ENCODE measurements at places on chromosomes 16 and 17.
A peak's percentile ranks its signal among the peaks of the same experiment; 100 is the strongest.

GRCh38 chr17:61478790-61479492, 26.7 kb downstream of the TBX4 start:
- no peak for DNase-seq

DNA sequence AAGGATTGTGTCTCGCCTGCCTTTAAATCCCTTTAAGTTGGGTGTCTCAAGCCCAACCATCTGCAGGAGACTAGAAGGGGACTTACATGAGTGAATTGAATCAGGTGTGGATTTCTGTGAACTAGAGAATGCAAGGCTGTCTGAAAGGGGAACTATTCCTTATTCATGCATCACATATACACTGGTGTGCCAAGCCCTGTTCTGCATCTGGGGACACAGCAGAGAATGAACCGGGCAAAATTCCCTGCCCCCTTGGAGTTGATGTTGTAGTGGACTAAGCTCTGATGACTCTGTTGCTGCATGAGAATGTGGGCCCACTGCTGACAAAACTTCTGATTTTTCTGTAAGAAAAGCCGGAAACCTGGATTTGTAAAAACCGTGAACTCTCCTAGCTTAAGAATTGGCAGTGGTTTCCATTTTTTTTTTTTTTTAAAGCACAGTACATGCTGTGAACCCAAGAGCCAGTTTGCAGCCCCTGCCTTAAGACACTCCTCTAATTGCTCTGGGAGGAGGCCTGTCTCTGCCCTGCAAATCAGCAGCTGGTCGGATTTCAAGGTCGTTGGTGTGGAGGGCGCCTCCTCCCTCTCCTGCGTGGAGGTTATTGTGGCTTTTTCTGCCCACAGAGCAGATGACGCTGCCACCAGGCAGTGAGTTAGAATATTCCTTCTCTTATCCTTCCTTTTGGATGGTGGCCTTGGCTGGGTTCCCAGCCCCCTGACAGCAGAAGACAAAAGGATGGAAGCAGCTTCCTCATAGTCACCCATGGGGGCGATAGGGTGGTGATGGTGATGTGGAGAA, 131.0 kb downstream of the PRKCB start:
- no peak for DNase-seq

GRCh38 chr16:48790151-48790550, 180.2 kb upstream of the N4BP1 start:
- no peak for DNase-seq

- no peak for DNase-seq
These were observed 6.2 kb downstream of the BCL6B start for GRCh38 chr17:7029096-7029495.

DNA sequence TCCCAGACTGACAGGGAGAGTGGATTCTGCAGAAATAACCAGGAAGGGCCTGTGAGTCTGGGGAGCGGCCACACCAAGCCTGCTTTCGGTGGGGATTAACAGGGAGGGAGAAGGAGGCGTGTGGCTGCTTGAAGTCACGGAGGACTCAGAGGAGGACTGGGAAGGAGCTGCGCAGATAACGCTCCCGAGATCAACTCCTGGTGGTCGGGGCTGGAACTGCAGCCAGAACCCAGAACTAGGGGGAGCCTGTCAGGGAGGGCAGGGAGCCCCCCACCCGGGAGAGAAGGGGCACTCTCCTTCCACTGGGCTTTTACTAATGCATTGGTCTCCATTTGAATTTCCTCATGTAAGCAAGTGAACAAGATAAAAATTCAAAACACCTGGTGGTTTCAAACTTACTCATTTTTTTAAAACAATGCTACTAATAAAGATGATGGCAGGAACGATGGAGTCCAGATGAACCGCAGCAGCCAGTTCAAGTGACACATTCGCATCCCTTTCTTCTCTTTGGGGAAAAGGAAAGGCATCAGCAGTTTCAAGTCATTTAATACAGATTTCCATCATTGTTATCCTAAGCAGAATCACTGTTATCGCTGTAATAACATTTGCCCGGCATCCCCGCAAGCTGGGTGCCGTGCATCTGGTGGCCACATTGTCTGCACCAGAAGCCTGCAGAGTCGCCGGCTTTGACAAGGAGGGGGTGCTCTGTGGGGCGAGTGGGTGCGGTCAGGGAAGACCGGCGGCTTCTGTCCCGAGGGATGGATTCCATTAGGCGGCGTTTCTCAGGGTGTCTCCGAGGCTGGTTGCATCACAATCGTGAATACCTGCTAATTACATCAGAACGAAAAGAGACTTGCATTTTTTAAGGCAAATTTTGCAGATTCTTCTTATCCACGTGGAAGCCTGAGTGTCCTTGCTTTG, 183.0 kb downstream of the FOXL1 start:
- DNase-seq: peak; percentile 90

- DNase-seq: no peak
These were observed 33.8 kb upstream of the CLEC18A start for GRCh38 chr16:69917311-69917710.

- peak; percentile 90 for DNase-seq
These were observed 1.2 kb downstream of the DUSP14 start for GRCh38 chr17:37490638-37491614.

DNA sequence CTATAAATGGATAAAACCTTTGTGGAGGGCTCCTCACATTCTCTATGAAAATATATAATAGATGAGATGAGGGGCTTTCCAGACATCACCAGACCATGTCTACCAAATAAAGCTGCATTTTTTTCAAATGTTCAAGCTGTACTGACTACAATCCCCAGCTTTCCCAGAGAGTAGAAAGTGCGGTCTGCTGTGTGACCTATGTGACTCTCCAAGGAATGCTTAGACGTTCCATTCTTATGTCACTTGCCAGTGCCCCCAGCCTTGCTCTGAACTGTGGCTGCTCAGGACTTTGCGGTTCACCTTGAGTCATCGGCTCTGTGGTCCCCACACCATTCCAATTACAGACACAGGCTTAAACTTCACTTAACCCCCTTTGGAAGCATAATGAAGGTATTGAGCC, 47.8 kb upstream of the SCNN1B start:
- DNase-seq: peak; percentile 44

GRCh38 chr17:81510785-81511553, 1.6 kb downstream of the ACTG1 start:
- no peak for DNase-seq

GRCh38 chr17:8122924-8123694, 797 bp downstream of the HES7 start:
- peak; percentile 24 for DNase-seq

DNA sequence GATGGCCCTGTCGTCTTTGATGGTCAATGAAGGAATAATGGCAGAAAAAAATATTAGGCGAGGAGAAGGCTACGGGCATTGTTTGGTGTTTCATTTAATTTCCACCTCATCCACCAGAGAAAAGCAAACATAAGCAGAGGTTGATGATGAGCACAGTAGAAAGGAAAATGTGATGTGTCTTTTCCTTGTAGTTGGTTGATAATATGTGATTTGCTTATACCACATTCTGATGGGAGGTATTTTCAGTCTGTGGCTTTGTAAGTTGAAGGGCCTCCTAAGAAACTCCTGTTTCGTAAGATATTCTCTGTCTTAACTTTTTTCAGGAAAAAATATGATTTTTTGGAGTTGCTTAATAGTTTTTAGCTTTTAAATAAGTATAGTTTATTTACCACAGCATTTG, 215.7 kb downstream of the PRKCA start:
- no peak for DNase-seq

- DNase-seq: no peak
These were observed 11.8 kb upstream of the SLC25A19 start for GRCh38 chr17:75301049-75301448.

GRCh38 chr16:70437582-70438557, 1.0 kb downstream of the ST3GAL2 start:
- DNase-seq: peak; percentile 41

GRCh38 chr17:1047879-1048470, 51.0 kb downstream of the TIMM22 start:
- no peak for DNase-seq

DNA sequence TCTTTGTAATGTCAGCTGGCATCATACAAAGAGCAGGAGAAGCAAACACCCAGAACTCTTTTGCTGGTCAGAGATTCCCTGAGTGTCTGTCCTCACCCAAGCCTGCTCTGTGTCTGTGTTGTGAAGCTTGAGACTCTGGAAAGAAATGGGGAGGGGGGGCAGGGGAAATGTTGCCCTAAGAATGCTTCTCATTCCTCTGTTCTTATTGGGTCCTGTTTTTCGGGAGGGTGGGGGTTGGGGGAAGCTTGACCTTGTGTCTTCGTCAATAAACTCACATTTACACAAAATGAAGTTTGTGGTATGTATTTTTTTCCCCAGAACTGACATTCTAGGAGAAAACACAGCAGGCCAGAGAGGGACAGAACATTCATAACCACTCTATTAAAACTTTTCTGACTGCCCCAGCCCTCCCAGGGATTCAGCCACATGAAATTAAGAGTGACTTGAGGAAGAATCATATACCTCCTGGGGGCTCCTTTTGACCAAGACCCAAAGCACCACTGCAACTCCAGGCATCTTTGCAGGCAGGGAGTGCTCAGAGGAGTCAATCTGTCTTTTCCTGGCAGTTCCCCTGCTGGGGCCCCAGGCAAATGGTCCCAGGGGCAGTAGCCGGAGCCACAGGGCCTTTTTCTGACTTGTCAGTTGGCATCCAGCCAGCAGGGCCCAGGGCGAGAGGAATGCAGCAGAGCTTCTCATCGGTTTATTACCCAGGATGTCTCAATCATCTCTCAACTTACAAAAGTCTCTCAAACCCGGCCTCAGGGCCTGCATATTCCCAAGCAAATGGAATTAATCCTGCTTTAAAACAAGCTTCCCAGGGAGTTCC, 5.1 kb upstream of the RASL10B start:
- peak; percentile 98 for DNase-seq

DNA sequence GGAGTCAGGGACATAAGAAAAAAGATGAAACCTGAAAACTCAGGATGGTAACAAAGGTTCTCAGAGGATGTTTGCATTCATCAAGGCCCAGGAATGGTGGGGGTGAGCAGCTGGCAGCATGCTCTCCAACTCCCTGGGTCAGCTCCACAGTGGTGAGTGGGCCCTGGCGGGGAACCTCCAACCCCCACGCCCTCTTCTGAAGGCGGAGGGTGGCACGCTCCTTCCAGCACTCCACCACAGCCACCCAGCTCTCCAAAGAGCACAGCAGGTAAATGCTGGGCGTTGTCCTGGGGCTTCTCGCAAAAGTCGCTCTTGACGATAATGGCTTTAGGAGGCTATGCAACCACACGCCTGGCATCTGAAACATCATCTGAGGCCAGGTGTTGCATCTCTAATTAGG, 173.8 kb downstream of the C16orf78 start:
- DNase-seq: no peak

GRCh38 chr17:48755356-48755755, 26.8 kb upstream of the HOXB13 start:
- DNase-seq: no peak

- peak; percentile 55 for DNase-seq
These were observed 195.2 kb downstream of the RGS9 start for GRCh38 chr17:65332375-65332774.

DNA sequence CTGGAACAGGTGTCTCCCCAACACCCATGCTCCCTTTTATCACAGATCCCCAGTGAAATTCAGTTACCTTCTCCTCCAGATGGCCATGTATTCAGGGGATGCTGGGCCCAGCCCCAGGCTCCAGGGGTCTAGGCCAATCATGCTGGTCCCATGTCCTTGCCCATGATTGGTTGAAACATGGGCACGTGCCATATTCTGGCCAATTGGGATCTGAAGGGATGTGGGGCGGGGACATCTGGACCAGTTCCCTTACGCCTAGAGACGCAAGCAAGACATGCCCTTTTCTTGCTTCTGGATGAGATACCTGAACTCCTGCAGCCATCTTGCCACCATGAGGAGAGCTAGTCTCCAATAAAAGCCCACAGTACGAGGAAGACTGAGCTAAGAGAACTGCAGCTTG, 31.0 kb upstream of the ST6GALNAC1 start:
- DNase-seq: no peak

DNA sequence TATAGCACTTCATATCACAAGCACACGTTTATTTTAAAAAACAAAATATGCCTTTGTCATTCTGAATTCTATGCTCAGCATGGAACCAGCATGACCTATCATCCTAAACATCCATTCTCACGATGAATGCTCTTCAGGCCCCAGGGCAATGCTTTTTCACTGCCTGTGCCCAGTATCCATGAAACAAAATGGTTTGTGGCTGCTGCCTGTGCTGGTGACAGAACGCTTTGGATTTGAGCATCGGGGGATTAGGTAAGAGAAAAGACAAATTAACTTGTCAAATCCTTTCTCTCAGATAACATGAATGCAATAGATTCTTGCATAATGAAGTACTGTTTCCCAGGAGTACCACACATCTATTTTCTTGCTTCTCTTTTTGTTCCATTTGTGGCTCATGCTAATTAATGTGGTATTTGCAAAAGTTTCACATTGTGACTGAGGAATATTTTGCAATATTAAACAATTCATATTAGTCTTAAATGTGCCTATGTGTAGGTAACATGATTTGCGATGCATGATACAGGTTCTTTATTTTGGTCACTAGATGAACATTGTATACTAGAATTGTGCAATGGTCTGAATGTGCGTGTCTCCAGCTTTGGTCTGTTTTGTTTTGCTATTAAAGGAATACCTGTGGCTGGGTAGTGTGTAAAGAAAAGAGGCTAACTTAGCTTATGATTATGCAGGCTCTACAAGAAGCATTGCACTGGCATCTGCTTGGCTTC, 25.8 kb upstream of the SRSF1 start:
- no peak for DNase-seq

- no peak for DNase-seq
These were observed 3.9 kb downstream of the UMOD start for GRCh38 chr16:20348365-20349185.

- no peak for DNase-seq
These were observed 20.0 kb upstream of the KIF19 start for GRCh38 chr17:74305865-74306654.

DNA sequence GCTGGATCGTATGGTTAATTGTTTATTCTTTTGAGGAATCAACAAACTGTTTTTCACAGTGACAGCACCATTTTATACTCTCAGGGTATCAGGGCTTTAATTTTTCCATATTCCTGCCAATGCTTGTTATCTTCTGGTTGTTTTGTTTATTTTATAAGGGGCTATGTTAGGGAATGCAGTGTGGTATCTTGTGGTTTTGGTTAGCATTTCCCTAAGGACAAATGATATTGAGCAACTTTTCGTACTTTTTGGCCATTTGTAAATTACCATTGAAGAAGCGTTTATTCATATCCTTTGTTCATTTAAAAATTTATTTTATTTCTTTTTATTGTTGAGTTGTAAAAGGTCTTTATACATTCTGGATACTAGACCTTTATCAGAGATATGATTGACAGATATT, 322.0 kb upstream of the SALL1 start:
- no peak for DNase-seq

DNA sequence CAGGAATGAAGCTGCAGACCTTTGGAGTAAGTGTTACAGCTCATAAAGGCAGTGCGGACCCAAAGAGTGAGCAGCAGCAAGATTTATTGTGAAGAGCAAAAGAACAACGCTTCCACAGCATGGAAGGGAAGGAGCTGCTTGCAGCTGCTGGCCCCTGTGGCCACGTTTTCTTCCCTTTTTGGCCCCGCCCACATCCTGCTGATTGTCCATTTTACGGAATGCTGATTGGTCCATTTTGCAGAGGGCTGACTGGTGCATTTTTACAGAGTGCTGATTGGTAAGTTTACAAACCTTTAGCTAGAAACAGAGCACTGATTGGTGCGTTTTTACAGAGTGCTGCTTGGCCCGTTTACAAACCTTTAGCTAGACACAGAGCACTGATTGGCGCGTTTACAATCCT, 841.5 kb downstream of the CDH11 start:
- DNase-seq: no peak

Data from fibroblast of skin of scalp (primary cell).